DND-41 (cell line): ENCODE measurements at places on chromosomes 11 and 22.

GRCh38 chr11:57464539-57465181, 4.3 kb downstream of the RTN4RL2 start:
- peaks cover 22% of the 10 kb centered on the region for H3K27me3 ChIP-seq
- no peak overlapping the region for H3K4me3 ChIP-seq
- H3K36me3 ChIP-seq, result no peaks in the 10 kb centered on the region

DNA sequence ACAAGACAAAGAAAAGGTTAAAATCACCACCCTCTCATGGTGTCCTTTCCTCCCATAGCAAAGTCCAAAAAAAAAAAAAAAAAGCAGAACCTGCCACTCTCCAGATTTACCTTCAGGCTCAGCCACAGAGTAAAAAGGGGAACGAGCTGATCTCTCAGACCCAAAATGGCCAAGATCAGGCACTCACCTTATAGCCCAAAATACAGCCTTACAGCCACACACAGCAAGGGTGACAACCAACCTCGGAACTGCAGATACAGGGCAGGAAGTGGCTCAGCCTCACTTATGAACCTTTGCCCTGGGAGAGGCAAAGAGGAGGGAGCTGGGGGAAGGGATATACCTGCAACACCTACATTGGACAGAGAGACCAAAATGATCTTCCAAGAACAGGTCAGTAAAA, 4.5 kb downstream of the FHIP1B start:
- H3K36me3 ChIP-seq, result no peaks in the 10 kb centered on the region; the same call in 1 of the 2 replicates
- H3K27me3 ChIP-seq, result no peaks in the 10 kb centered on the region
- DNase-seq, result no peak
- H3K4me3 ChIP-seq, result no peak overlapping the region
- peaks cover 15% of the 10 kb centered on the region for H3K4me1 ChIP-seq

GRCh38 chr22:17065433-17065832, 19.4 kb upstream of the IL17RA start:
- no peak for DNase-seq
- H3K27me3 ChIP-seq, result no peaks in the 10 kb centered on the region
- H3K36me3 ChIP-seq, result no peaks in the 10 kb centered on the region
- no peak overlapping the region for H3K27ac ChIP-seq

- no peak overlapping the region for H3K4me3 ChIP-seq
- no peak overlapping the region for H3K27ac ChIP-seq
- no peak for DNase-seq
Observed at GRCh38 chr11:57134284-57134683, 47.5 kb upstream of the LRRC55 start.

DNA sequence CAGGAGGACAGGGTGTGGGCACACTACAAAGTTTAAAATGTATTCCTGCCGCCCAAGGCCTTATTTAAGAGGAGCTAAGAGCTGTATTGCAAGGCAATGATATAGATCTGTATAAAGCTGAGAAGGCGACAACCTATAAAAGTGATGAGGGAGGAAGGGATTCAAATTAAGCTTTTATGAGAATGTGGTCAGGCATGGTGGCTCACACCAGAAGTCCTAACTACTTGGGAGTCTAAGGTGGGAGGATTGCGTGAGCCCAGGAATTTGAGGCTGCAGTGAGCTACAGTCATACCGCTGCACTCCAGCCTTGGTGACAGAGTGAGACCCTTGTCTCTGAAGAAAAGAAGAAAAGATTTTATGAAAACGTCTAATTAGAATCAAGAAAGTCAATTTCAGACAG, 9.7 kb upstream of the GLB1L3 start:
- peaks cover 30% of the 10 kb centered on the region for H3K4me1 ChIP-seq
- DNase-seq, result no peak
- no peaks in the 10 kb centered on the region for H3K27me3 ChIP-seq
- H3K4me3 ChIP-seq, result no peak overlapping the region

- DNase-seq, result no peak
- no peak overlapping the region for H3K27ac ChIP-seq
- no peak overlapping the region for H3K4me3 ChIP-seq
Observed at GRCh38 chr11:21987261-21987660, 205.6 kb upstream of the ANO5 start.

DNA sequence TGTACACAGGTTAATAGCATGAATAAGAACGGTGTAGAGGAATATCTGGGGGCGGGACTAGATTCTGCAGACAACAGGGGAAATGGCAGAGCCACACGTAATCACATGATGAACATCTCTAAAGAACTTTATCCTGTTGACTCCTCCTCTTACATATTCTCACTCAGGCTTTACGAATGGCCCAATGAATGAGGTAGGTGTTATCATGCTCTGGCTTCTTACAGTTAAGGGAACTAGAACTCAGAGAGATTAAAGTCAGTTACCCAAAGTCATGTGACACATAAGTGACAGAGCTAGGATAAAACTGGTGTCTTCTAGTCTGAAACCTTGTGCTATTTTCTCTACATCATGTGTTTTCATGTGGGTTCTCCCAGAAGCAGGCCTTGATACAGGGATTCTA, 49.0 kb upstream of the BMAL1 start:
- H3K4me1 ChIP-seq, result no peaks in the 10 kb centered on the region
- no peaks in the 10 kb centered on the region for H3K36me3 ChIP-seq
- H3K4me3 ChIP-seq, result no peak overlapping the region
- H3K27me3 ChIP-seq, result peaks cover 24% of the 10 kb centered on the region
- no peak overlapping the region for H3K27ac ChIP-seq

GRCh38 chr11:3090096-3090901, 33.1 kb upstream of the CARS1 start:
- H3K4me3 ChIP-seq, result no peak overlapping the region
- no peak overlapping the region for H3K27ac ChIP-seq
- no peaks in the 10 kb centered on the region for H3K4me1 ChIP-seq
- peaks cover 67% of the 10 kb centered on the region for H3K36me3 ChIP-seq
- no peaks in the 10 kb centered on the region for H3K27me3 ChIP-seq

GRCh38 chr11:82858556-82859091, 41.6 kb downstream of the PRCP start:
- no peak overlapping the region for H3K4me3 ChIP-seq
- no peaks in the 10 kb centered on the region for H3K36me3 ChIP-seq
- H3K27ac ChIP-seq, result no peak overlapping the region
- no peak for DNase-seq
- no peaks in the 10 kb centered on the region for H3K4me1 ChIP-seq

- peaks cover 6% of the 10 kb centered on the region for H3K27me3 ChIP-seq
- no peaks in the 10 kb centered on the region for H3K4me1 ChIP-seq
- H3K4me3 ChIP-seq, result no peak overlapping the region
- H3K36me3 ChIP-seq, result no peaks in the 10 kb centered on the region
- DNase-seq, result no peak
Observed at GRCh38 chr11:125442946-125443345, 53.1 kb downstream of the FEZ1 start.

DNA sequence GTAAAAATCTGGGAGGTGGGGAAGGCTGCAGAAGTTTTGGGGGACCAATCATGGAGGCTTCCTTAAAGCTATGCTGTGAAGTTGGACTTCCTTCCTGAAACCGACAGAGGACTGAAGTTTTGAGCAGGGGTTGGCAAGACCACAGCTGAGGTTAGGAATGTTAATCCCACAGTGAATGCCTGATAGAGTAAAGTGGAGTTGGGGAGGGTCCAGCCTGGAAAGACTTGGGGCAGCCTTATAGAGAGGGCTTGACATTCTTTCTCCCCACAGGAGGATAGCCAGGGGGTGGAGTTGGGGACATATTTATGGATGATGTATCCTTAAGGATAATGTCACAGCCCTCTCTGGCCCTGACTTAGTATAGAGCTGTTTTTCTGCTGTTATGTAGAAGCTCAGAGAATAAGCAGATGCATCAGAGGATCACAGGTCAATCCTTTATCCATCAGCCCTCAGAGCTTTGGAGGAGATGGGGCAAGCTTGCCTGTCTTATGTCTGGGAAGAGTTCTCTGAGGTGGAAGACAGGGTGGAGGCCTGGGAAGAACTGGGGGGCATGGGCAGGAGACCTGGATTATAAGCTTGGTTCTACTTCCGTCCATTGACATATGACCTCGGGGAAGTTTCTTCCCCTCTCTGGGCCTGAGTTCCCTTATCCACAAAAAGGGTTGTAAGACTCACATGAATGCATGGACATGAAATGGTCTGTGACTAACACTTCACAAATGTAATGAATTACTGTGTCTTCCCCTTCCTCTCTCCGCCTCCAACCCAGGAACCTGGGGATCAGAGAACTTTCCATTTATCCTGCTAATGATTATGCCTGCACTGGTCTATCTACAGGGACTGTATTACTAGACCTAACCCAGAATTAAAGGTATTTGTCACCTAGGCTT, 317.8 kb downstream of the MIAT start:
- H3K36me3 ChIP-seq, result no peaks in the 10 kb centered on the region
- H3K4me3 ChIP-seq, result no peak overlapping the region
- no peaks in the 10 kb centered on the region for H3K27me3 ChIP-seq
- no peak for DNase-seq
- no peak overlapping the region for H3K27ac ChIP-seq
- no peaks in the 10 kb centered on the region for H3K4me1 ChIP-seq

DNA sequence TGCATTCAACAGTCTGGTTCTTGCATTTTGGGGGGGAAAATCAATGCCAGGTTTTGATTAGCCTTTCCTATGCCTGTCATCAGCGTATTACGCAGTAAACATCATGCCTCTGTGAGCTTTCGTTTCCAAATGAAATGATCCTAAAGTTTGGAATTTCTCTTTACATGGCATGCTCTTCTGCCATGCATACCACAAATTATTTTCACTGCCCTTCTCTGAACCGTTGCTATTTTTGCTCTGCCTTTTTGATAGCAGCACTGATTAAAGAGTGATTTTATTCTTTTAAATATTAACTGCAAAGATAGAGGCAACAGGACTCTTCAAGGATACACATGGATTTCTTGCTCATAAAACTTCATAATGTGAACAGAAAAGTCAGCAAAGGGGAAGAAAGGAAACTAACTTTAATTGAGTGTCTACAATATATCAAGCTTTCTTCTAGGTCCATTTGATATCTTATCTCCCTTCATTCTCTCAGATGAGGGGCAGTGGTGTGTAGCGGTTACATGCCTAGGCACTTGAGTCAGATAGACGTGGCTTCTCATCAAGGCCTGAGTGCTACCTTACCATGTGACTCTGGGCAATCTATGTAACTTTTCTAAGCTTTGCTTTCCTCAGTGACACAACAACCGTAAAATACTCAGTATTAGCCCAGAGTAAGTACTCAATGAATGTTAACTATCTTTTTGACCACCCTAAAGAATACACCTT, 25.0 kb upstream of the FZD4 start:
- H3K27me3 ChIP-seq, result no peaks in the 10 kb centered on the region
- no peaks in the 10 kb centered on the region for H3K36me3 ChIP-seq
- H3K27ac ChIP-seq, result no peak overlapping the region
